ENCODE measurements at places on chromosomes 3 and 15.

DNA sequence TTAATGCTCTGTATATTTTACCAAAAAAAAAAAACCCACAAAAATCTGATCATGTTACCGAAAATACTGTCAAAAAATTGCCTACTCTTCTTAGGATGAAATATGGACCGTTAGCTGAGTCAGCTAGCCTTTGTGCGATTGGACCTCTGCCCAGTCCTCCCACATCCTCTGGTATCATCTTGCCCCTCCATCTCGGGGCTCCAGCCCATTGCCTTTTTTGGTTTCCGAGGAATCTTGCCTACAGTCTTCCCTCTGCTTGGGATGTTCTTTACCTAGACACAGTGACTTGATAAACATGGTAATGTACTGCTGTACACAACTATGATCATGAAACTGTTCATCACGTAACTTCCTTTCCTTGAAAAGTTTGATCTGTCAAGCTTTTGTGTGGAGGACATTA lies 371.4 kb downstream of the SV2B start:
- no peak for DNase-seq

GRCh38 chr3:140898340-140899180 lies 43.1 kb upstream of the SLC25A36 start:
- peak; percentile 5 for DNase-seq

GRCh38 chr15:38414357-38414756 lies 39.6 kb upstream of the FAM98B start:
- DNase-seq = no peak

DNA sequence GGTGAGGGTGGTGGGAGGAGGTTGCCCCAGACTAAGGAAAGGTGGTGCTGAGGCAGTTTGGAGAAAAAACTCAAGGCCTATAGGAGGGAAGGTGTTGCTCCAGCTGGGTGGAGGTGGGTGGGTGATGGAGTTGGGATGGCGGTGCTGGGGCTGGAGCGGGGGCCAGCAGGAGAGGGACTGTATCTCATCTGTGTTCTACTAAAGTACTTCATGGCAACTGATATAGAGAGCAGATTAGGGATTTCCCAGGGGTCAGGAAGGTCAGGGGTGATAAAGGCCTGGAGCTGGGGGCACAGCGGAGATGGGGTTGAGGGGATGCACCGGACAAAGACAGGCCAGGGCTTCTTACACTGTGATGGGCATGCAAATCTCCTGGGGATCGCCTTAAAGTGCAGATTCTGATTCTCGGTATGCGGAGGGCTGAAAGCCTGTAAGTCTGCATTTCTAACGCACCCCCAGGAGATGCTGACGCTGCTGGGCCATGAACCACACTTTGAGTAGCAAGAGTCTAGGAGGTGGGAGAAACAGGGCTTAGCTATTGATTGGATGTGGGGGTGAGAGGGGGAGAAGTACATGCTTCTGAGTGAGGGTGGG lies 4.2 kb downstream of the KLHL40 start:
- DNase-seq = no peak

DNA sequence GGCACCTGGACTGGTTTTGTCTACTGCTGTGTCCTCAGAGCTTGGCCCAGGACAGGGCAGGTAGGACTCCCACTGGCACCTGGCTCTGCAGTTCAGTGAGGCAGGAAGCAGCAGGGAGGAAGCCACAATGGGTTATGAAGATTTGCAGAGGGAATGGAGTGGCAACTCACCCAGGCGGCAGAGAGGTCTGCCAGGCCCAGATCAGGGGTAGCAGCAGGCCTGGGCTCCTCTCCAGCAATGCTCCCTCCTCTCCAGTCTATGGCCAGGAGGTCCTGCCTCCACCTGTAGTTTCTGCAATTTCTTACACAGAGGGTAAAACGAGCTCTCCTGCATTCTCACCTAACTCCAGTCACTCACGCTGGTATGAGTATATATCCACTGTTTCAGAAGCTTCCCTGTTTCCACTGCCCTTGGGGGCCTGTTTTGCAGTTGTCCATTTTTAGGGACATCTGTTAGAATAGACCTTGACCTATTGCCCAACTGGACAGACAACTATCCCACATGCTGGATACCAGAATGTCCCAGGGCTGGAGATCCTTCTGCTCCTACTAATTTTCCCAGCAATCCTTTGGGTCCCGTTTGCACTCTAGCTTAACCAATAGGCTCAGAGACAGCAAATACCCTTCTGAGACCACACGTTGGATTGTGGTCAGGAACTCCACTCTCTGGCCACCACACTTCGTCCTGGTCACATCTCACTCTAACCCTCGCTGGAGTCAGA lies 35.2 kb downstream of the HMCES start:
- no peak for DNase-seq

DNA sequence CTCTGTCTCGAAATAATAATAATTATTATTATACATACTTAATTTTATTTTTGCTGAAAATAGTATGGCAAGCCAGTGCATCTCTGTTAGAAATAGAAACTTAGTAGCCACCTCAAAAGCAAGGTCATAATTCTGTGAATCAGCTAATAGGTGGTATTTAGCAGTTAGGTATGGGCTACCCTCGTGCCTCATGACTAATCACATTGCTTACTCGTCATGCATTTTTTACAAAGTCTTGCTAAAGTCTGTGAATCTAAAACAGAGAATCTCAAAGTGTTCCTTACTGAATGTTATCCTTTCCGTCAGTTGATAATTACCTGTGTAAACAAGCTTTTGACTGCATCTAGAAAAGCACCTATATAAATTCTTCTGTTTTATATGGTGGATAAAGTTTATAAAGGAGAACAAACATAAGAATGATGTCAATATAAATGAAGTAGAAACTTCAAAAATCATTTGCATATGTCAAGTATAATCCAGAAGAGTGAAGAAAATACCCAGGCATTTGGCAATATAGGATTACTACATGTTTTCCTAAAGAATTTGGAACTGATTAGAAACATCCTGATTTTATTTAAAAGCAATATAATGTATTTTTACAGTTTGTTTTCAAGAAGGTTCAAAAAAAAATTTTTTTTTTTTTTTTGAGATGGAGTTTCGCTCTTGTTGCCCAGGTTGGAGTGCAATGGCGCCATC lies 6.2 kb downstream of the PPARG start:
- no peak for DNase-seq

GRCh38 chr15:67401336-67401735 lies 119.6 kb upstream of the C15orf61 start:
- DNase-seq = no peak

- DNase-seq = no peak
Measured at GRCh38 chr3:36837089-36837488, 72.7 kb upstream of the DCLK3 start.

DNA sequence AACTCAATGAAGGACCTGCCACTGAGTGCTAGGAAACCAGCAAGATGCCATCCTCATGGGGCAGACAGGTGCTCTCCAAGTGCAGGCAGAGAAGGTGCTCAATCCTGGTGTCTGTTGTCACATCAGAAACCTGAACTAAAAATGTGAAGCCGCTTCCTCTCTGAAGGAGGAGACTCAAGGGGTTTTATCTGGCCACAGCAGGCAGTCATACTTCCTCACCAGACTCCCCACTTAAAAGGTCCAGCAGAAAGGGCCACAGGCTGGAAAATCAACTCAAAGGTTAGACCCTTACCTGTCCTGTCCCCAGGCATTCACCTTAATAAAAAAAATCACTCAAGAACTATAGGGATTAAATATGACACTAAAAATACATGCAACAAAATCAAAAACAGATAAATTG lies 4.8 kb downstream of the CCDC12 start:
- DNase-seq = no peak

GRCh38 chr3:100149130-100149529 lies 34.8 kb upstream of the FILIP1L start:
- DNase-seq = no peak

DNA sequence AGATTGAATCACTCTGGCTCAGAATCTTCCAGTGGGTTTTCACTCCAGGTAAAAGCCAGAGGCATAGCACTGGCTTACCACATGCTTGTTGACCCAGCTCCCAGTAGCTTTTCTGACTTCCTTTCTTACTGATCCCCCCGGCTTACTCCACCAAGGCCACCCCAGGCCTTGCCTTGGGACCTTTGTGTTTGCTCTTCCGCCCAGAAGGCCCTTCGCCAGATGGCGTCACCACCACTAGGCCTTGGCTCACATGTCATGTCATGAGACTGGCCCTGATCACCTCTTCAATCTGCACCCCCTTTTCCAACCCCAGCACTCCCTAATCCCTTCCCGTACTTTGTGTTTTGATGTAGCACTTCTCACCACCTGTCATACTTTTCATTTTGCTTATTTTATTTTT lies 98.5 kb upstream of the UMPS start:
- no peak for DNase-seq

GRCh38 chr3:57130571-57131209 lies 34.5 kb downstream of the IL17RD start:
- DNase-seq = no peak

GRCh38 chr3:154188846-154189245 lies 67.7 kb downstream of the ARHGEF26 start:
- no peak for DNase-seq

DNA sequence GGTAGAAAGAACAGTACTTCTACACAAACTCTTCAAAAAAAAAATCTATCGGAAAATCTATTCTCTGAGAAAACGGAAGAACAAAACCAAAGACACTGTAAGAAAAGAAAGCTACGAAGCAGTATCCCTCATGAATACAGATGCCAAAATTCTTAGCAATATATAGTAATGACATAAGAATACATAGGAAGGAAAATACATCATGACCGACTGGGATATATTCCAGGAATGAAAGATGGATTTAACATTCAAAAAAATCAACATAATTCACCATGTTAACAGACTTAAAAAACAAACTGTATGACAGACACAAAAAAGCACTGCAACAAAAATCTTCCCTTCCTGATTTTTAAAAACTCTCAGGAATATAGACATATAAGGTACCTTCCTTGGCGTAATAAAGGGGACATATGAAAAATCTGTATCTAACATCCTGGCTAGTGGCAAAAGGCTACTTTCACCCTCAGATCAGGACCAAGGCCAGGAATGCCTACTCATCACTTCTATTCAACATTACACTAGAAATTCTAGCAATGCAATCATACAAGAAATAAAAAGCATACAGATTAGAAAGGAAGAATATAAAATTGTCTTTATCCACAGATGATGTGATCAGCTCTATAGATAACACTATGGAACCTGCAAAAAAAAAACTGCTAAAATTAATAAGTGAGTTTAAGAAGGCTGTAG lies 77.6 kb upstream of the XXYLT1 start:
- DNase-seq = no peak

DNA sequence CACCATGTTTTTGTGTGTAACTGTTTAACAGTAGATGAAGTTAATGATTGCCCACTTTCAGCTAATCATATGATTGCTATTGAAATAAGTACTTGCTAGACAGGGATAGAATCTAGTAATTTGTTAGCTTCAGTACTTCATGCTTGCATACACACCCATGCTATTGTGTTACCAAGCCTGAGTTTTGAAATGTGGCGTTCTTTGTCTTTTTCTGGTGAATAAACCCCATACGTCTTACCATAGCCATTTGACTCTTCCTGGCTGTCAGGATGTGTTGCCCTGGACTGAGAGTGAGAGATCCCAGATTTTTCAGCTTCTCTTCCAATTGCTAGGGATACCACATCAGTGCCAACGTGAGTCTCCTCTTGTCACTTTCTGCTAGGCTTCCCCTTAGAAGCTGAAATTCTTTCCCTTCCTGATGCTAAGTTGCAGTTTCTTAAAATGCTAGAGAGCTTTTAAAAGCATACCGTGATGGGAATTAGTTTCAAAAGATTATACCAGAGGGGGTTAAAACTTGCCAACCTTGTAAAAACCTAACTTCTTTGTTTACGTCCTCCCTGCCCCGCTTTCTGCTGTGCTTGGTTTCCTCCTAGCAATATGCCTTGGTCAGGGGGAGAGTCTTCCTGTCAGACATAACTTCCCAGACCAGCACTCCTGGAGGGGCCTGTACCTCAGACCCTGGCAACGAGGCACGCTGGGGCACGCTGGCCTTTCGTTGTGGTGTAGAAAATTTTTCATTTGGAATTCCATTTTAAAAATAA lies 62.9 kb upstream of the ULK4 start:
- DNase-seq = no peak

- DNase-seq = no peak
Measured at GRCh38 chr15:41957021-41957897, 15.1 kb downstream of the EHD4 start.

DNA sequence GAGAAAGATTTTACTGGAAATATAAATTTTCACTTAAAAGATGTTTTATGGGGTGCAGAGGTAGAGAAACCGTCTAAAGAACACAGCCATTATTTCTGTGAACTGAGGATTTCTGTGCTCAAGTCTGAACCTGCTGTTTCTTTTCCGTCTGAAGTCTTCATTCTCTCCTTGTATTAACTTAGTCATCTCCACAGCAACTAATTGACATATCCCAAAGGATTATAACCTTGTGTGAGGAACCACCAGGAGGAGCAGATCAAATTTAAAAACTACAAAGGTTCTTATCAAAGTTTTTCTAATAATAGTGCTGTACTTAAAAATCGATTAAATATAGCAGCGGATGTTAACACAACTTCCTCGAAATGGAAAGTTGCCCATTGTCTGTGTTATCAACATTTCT lies 31.1 kb upstream of the ICE2 start:
- no peak for DNase-seq

- DNase-seq = no peak
Measured at GRCh38 chr3:137409584-137409983, 354.5 kb upstream of the SOX14 start.

DNA sequence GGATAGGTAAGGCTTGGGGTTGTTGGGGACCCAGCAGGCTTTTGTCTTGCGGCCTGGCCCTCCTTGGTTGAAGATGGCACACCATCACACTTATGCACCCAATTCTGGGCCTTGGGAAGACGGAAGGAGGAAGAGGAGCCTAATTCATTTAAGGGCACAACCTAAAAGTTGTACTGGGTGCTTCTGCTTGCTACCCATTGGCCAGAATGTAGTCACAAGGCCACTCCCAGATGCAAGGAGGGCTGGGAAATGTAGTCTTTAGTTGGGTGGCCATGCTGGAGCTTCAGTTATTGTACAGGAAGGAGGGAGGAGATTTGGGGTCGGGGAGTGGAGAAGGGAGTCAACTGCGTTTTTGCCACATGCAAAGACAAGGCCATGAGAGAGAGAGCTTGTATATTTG lies 109.2 kb downstream of the TMEM266 start:
- DNase-seq = no peak

DNA sequence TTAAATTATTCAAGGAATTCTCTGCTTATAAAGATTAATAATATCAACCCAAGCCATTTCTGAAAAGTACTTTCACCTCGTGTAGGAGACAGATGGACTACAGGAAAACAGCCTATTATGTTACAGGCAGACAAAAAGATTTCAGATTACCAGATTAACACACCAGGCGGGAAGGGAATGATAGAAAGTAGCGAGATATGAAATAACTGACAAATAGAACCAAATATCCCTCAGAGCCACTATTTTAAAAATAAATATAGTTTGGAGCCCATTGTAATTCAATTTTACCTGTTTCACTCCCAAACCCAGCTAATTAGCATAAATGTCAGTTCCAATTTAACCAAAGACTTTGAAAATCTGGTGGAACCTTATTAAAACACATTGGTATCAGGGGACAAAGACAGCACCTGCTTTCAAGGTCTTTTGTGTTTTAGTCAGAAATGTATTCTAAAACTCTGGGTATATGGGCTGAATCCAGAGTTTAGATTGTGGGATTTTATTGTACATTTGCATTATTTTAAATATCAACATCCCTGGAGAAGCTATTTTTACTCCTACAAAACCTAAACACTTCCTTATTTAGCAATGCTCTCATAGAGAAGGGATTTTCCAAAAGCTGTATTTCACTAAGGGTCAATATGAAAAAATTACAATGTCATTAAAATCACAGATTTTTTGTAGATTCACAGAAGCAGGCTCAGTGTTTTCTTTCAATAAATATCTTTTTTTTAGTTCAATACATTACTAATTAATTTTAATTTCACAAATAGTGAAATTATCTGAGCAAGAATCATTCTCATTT lies 138.4 kb downstream of the TNIK start:
- no peak for DNase-seq

- DNase-seq = no peak
Measured at GRCh38 chr15:32098033-32098432, 67.7 kb downstream of the CHRNA7 start.
